OCI-M1 (cell line): ENCODE measurements at places on chromosomes 2 and 18.

DNA sequence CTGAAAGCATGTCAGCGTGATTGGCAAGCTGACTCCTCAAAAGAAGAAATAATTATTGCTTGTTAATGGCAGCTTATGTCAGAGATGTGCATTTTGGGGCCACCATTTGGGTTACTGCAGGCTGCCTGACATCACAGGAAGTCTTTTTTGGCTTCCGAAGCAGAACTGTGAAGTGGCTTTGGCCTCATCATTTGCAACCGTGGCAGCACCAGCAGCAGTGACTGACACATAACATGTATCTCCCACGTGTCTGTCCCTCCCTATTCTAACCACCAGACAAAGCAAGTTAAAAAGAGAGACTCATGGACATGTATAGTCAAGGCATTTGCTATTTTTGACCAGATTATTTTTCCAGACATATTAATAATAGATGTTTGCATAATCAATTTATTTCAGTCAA, 488.7 kb upstream of the ACVR2A start:
- no peak for DNase-seq

DNA sequence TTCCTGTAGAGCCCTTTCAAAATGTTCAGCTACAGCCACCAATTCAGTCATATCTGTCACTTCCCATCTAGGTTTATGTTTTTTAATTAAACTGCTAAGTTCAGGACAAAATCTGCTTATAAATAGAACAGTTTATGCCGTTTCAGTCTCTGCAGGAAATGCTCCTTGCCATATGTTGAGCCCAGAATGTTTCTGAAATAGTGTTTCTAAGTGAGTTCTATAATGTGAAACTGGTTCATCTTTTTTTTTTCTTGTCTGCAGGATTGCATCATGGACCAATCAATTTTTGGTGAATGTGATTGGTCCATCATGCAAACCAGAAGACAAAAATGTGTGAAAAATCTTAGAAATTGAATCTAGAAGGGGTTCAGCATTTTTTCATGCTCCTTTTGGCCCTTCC, 30.2 kb upstream of the RHOB start:
- no peak for DNase-seq

DNA sequence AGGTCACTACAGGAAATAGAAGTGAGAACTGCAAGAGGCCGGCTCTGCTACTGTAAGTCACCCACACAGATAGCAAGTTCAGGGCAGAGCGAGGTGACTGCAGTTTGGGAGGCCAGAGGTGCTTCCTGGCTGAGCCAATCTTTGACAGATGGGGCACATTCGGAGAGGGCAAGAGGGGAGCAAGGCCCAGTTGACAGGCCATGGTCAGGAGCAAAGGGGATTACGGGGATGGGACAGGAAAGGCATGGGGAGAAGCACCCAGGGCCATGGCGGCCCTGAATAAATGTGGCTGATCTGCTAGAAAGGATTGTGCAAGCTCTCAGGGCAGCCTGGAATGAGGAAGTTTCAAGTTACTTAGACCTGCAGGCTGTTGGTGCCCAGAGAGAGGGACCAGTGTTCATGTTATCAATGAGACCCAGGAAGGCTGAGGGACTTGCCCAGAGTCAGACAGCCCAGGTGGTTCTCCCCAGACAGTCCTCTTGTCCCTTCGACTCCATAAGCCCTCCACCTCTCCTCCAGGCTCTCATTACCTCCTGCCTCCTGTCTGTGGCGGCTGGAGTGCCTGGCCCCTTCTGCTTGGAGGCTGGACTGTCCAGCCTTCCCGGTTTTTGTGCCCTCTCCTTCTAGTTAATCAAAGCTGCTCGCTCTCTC, 123.3 kb downstream of the CTIF start:
- DNase-seq, result peak; percentile 80

DNA sequence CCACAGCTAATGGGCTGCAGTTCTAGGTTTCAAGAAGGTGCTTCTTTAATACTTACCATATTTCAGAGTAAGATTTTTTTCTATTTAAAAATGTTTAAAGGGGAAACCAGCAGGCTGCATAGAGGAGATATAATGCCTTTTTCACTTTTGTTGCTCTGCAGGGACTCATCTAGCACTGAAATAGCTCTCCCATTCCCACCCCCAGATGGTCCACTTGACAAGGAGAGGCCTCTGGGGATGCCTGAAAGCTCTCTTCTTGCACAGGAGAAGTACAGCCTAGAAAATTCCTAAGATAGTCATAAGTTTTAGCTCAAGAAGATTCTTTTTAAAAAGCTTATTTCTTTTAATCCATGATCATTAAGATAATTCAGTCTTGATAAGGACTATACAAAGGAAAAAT, 126.4 kb downstream of the CDH2 start:
- DNase-seq, result no peak

DNA sequence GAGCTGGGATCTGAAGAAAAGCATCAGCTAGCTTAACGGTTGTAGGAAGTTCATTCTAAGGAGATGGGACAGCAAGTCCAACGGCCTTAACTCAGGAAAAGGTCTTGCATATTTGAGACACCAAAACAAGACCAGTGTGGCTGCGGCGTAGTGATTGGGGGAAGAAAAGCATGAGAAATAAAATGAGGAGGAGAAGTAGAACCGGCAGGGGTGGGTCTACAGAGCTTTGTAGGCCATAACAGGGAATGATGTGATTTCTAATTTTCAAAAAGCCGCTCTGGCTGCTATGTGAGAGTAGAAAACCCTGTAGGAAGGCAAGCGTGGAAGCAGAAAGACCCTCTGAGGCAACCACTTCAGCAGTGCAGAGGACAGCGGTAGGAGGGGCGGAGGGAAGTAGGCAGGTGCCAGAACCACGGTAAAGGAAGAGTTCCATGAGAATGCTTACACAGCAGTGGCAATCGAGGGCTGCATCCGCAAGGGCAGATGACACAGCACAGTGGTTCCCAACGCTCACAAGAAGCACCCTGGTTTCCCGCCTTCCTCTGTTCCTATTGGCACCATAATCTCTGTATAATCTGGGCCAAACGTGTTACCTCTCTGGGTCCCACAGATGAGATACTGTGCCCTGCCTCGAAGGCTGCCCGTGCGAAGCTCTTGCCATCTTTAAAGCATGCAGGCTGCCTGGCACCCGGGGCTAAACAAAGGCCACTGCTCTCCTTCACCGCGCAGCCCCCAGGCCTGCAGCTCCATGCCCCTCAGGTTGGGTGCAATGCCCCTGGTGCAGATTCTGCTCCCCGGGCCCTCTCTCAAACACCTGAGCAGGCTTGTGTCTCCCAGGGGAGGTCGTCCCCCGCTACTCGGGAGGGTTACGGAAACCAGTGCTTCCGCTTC, 795 bp downstream of the ANKRD39 start:
- DNase-seq, result peak; percentile 49

- no peak for DNase-seq
These were observed 67.6 kb downstream of the TRAPPC8 start for GRCh38 chr18:31875301-31875700.

GRCh38 chr2:65456064-65456463, 23.7 kb upstream of the SPRED2 start:
- DNase-seq, result no peak

DNA sequence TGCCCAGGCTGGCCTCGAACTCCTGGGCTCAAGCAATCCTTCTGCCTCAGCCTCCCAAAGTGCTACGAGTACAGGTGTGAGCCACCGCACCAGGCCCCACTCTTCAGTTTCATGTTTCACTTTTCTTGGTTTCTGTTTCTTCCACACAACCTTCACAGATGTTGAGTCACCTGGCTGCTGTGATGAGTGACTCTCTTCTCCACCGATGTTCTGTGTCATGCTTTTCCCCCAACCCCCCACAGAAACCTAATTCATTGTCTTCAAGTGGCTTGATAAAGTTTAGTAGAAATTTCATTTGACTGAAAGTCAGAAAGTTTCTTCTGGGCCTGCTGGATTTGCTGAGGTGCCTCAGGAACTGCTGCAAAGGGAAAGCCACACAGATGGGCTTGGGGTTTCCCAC, 78.5 kb downstream of the SPHKAP start:
- DNase-seq, result no peak

- no peak for DNase-seq
These were observed 11.1 kb downstream of the TRAPPC8 start for GRCh38 chr18:31931886-31932240.

GRCh38 chr2:141714496-141714895, 416.3 kb downstream of the LRP1B start:
- no peak for DNase-seq

GRCh38 chr2:205752924-205753323, 70.6 kb downstream of the NRP2 start:
- no peak for DNase-seq

DNA sequence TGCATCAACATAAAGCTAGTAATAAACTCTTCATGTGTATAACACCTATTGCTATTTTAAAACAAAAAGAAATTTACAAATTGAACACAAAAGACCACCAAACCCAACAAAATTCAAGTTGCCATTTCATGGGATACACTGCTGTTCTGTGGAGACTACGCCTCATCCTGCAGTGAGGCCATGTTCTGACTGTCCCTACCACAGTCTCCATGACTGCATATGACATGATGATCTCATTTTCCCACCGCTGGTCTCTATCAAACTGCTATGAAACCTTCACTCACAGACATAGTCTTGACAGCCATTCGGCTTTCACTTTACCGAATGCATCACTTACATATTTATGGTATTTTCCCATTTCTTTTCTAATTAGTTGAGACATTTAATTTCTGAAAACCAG, 21.2 kb upstream of the VWA3B start:
- DNase-seq, result no peak

DNA sequence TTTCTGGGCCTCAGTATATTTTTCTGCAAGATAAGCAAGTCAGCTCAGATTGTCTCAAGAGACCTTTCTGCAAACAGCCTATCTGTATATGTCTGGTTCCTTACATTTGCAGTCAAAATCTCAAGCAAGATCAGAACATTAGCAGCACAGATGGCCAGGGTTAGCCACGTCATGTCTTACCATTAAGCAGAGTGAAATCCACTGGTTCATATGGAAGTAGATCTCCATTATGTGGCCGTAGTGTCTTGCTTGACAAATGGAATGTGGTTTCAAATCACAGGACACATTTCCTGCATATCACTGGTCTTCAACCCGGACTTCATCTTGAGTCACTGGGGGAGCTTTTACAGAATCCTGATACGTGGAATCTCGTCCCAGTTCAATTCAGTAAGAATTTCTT, 500.2 kb downstream of the FBXO15 start:
- DNase-seq, result peak; percentile 62

DNA sequence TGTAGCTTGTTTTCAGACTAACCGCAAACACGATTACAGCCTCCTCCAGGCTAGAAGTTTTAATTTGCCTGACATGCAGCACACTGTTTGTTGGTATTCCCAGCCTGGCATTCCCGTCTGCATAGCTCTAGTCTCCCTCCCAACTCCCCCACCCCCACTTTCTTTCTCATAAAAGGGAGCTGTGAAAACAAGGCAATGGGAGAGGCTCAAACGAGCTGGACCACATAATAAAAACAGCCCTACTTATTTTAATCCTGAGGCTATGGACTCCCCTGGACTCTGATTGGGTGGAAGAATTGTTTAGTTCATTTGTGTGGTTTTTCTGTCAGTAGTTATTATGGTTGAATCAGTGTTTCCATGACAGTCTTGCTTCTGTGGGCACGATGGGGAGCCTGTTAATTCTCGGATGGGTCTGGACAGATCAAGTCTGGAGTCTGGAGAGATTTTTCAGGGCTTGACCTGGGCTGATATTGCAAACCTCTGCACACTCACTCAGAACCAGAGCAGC, 1.2 kb downstream of the STON1 start:
- peak; percentile 53 for DNase-seq

DNA sequence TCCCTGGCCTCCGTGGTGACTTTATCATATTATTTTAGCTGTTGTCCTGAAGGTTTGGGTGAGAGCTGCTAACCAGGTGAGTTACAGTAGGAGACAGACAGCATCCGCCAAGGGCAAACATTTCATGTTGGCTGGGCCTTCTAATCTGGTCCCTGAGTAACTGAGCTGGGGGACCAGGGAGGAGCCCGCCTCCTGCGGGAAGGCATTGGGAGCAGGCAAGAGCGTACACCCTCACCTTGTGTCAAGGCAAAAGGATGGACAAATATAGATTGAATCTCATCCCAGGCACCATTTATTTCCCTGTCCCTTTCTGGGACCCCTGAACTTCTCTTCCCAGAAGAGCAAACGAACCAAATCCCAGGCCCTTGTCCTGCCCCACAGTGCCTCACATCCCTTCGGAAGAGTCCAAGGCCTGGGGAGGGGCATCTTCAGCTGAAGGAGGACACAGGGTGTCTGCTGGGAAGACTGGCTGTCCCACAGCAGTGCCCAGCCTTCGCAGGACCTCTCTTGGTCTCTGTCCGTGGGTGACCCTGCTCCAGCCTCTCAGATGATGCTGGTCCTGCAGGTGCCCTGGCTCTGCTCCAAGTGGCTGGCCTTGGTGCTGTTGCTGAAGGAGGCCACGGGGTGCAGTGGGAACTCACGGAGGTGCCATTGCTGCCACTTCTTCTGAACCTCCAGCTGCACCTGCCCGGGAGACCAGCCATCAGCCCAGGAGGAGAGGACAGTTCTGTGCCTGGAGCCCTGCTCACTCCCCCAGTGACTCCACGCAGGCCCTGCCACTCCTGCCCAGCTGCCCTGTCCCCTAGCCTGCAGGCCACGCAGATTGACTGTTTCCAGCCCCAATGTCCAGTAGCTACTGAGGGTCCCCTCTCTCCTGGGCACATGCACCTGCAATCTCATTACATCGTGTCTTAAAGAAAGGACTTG, 8.2 kb downstream of the TMEM37 start:
- DNase-seq, result no peak

- DNase-seq, result no peak
These were observed 14.5 kb downstream of the NTSR2 start for GRCh38 chr2:11655495-11655894.

GRCh38 chr2:168552450-168552856, 96.4 kb downstream of the CERS6 start:
- DNase-seq, result peak; percentile 23

DNA sequence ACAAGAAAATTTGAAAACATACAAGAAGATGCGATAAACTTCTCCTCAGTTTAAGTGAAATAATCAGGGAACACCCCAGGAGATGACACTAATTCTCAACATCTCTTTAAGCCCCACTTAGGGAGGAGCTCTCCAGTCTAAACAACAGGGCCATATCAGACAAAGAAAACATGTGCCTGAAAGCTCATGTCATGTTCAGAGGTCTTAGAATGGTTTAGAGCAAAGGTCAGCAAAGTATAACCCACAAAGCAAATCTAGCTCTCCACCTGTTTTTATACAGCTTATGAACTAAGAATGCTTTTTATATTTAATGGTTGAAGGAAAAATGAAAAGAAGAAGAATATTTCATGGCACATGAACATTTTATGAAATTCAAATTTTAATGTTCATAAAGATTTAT, 155.6 kb upstream of the NOL4 start:
- DNase-seq, result peak; percentile 9

GRCh38 chr2:60512641-60513040, 40.8 kb downstream of the BCL11A start:
- DNase-seq, result no peak

DNA sequence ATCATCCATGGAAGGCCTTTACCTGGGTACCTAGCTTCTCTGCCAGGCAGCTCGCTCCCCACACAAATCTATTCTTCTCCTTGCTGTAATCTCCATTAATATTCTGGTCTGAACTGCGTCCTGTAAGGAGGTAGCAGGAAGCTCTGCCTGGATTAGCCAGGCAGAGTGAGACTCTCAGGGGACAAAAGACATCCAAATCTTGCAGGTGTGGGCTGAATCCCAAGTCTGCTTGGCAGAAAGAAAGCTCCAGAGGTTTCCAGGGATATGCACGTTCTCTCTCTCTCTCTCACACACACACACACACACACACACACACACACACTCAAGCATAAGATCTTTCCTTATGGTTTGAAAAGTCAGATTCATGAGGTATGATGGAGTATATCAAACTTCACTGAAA, 66.5 kb downstream of the THNSL2 start:
- no peak for DNase-seq
